ENCODE measurements at places on chromosomes 3 and 15.

DNA sequence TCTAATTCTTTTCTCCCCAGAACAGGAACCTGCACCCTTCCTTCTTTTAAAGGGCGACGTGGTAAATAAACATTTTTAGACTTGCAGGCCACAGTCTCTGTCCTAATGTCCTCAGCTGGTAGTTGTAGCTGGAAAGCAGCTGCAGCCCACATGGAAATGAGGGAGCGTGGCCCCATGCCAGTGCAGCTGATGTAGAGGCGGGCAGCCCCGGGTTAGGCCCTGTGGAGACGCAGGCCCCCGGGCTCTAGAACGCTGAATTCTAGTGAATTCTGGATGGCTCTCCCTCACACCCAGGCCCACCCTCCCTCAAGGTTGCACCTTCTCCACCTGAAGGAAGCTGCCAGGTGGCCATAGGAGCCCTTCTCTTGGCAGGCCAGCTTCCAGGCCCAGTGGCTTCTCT lies 52.3 kb downstream of the PGPEP1L start:
- DNase-seq, result no peak

DNA sequence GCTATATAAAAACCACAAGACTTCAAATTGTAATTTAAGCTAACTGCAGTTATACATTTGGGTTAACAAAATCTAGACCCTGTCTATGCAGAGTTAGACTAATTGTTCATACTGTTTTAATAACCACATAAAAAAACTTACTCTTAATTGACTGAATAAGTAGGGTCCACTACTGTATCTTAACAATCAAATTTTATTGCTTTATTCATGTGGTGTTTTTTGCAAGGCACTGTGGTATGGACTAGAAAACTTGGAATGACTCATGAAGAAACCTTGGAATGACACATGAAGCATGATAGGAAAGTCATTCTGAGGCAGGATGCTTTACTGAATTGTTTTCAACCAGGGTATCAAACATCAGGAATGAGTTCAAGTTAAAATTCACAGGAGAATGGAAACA lies 2.3 kb downstream of the SERP1 start:
- DNase-seq, result no peak

DNA sequence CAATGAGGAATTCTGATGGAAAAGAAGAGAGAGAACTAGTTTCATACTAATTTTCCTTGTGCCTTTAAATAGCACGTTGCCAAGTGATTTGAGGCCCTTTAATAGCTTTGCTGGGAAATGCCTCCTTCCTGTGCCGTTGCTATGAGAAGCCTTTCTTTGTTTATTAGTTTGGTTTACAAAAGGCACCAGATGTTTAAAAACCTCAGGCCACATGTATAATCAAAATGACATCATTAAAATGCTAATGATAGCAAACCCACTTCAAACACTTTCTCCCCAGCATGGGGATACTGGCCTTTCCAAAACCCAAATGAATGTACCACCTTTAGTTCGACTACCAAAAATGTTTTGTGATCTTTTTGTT lies 50.0 kb upstream of the TBC1D23 start:
- DNase-seq, result no peak

GRCh38 chr3:30476368-30477084 lies 129.9 kb upstream of the TGFBR2 start:
- no peak for DNase-seq

GRCh38 chr3:47611576-47611975 lies 32.9 kb upstream of the CSPG5 start:
- no peak for DNase-seq

DNA sequence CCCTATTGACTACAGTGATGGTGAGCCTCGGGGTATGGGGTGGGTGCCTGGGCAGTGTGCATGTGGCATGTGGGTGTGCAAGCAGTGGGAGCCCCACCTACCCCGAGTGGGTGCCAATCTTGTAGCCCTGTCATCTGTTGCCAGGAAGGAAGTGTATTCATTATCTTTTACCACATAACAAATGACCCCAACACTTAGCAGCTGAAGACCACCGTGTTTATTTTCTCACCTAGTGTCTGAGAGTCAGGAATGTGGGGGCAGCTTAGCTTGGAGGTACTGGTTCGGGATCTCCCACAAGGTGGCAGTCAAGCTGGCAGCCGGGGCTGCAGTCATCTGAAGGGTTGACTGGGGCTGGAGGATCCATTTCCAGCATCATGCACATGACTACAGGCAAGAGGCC lies 21.7 kb downstream of the XYLB start:
- no peak for DNase-seq

DNA sequence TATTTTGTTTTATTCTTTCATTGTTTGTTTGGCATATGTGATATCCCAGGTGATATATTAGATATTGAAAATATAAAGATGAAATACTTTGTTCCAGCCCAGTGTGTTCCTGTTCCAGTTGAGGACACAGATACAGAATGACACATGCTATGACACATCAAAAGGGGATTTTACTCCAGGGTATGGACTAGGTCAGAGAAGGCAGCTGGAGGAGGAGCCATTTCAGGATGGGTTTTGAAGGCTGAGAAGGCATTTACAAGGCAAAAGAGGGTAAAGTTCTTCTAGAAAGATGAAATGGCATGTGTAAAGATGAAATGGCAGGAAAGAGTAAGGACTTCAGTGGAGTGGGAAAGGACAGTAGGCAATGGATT lies 163.8 kb downstream of the ZIC1 start:
- no peak for DNase-seq

GRCh38 chr3:72517921-72518424 lies 330.3 kb downstream of the SHQ1 start:
- DNase-seq, result no peak

DNA sequence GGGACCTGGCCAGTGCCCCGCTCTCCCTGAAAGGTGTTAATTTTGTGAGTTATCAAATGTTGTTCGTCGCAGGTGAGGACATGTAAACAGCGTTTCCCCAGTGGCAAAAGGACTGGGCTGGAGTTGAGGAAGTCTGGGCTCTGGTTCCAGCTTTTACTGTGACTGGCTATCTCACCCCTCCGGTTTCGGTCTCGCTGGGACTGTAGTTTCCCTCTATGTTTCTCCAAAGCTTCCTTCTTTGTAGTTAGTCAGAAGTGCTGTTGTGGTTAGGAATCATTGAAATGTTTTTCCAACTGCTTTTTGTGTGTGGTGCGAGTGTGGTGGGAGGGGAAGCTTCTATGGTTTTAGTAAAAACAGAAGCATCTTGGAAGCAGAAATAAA lies 990 bp upstream of the CLDN1 start:
- no peak for DNase-seq

DNA sequence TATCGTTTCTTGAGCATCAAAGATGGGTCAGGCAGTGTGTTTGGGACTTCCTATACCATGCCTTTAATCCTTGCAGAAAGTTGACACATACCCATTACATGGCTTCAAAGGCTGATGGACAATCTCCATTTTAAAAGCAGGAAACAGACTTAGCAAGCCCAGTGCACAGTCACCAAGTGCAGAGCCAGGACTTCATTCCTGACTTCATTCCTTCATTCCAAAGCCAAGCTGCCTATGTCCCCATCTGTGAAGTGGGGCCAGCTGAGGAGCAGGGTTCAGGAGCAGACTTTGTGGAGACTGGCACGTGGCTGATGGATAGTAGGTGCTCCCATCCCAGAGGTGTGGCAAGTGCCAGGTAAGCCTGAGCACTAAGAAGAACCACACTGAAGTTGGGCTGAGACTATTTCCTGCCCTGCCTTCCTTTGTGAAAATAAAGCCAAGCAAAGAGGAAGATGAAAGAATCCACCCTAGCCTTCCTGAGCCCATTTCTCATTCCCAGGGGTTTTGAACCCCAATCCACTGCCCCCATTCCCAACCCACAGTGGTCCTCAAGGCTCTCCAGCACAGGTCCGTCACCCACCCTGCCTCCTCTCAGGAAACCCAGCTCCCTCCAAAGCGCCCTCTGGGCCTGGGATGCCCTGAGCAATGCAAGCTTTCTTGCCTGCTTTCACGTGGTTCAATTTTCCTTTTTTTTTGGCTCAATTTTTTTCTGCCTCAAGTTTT lies 1.8 kb downstream of the CX3CR1 start:
- no peak for DNase-seq

DNA sequence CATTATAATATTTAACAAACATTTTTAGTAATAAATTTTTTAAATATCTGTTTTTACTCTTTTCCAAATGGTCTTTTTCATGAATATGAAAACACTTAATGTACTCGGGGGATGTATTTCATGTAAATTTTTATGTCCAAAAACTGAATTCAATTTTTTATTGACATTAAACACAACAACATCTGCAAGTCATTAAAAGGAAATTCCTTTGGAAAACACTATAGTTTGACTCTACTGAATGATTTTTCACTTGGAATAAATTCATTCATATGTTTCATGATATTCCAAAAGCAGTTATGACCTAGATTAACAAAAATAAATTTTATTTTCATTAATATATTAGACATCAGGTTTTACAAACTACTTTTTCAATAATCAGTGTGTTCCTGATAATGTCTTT lies 239.8 kb upstream of the AGTR1 start:
- DNase-seq, result no peak

DNA sequence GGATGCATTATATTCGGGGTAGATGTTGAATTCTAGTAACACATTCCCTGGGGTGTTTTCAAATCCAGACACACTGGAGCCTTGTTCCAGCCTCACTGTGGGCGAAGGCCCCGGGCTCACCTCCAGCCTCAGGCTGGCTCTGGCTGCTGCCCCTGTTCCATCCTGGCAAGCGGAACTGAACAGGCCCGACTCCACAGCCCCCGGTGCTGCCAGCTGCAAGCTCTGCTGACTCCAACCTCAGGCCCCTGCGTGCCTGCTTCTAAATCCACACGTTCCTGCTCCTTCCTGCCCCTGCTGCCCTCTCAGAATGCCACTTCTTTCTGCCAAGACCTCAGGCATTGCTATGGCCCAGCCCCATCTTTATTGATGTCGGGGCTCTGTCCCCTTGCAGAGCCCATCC lies 90.6 kb downstream of the LIPC start:
- no peak for DNase-seq

DNA sequence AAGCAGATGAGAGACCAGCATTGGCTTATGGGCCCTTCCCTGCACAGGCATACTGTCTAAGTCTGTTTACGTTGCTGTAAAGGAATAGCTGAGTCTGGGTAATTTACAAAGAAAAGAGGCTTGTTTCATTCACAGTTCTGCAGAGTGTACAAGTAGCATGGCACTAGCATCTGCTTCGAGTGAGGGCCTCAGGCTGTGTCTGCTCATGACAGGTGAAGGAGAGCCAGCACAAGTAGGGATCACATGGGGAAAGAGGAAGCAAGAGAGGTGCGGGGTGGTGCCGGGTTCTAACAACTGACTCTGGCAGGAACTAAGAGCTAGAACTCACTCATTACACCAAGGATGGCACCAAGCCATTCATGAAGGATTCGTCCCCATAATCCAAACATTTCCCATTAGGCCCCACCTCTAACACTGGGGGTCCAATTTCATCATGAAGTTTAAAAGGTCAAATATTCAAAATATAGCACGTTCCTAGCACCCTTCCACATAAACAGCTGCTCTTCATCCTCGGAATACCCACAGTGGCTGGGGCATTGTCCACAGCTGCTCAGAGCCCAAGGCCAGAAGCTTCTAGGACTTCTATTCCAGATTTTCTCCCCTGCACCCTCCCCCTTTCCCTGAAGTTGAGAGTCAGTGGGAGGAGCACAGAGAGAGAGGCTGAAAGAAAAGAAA lies 5.6 kb downstream of the RTP3 start:
- no peak for DNase-seq

- DNase-seq, result no peak
Measured at GRCh38 chr3:135694142-135694541, 271.4 kb upstream of the PPP2R3A start.

DNA sequence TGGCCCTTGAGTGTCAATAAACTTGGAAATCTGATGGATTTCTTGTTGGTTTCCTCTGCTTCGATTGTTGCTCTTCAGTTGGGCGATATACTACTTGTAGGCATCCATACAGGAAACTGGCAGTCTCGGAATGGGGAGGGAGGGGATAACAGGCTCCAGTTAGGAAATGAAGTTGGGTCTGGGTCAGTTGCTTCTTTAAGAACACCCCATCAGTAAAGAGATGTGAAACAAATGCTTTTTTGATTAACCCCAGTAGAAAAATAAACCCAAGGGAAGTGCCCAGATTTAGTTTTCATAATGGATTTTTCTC lies 681 bp downstream of the CHMP2B start:
- no peak for DNase-seq

DNA sequence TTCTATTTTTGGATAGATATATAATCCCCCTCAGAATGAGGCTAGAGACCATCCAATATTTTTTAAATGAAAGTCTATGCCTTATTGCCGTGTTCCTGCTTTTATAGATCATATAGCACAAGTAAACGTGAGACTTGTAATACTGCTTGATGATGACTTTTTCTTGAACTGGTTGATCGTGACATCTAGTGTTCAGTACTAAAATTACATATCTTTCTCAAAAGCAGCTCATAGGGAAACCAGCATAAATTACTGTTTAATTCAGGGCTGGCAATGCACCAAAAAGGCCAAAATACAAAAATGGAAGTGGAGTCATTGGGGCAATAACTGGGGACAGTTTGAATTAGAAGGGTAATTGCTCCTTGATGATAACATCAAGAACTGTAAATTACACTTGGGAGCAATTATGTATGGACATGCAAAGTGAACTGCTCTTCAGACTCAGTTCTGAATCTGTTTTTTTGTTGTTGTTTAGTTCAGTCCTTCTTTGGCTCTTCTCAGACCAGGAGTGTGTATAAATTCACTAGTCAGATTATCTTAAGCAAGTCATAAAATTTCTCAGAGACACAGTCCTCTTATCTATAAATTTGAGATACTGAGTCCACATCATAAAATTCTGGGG lies 325.3 kb downstream of the THSD4 start:
- DNase-seq, result no peak

DNA sequence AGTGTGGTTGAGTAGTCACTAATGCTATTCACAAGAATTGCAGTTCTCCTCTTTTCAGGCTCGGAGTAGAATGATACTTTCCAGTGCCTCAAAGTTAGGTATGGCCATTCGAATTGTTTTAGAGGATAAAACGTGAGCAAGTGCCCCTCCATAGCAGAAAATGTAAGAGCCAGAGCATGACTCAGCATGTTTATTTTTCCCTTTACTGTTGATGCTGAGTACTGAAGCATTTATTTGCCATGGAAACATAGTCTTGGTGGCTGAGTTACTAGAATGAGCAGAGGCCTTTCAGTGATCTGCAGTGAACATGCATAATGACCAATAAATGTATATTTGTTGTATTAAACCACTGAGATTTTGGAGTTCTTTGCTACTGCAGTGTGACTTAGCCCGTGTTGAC lies 540.6 kb downstream of the NLGN1 start:
- DNase-seq, result no peak

DNA sequence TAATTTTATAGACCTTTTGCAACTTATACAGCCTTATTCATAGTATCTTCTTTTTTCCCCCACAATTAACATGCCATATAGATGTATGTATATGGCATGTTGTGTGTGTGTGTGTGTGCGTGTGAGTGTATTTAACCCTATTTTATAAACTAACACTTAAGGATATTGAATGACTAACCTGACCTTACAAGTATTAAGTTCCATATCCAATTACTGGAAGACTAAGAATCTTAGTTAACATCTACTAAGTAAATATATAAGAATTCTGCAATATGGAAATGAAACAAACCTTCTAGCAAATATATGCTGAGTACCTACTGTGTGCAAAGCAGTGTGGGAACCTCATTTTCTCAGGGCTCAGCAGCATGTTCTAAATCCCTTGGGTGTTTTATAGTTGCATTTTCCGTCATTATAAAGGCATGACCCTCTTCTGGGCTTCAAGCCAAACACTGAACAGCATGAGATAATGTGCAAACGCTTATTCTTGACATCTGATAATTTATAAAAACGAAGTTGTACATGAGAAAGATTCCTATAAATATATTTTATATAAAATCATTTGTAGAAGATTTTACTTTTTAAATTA lies 105.5 kb downstream of the NLGN1 start:
- no peak for DNase-seq

Measured in thoracic aorta (tissue), 2 donors.